Stimulated activated CD4-positive, alpha-beta T cell treated with anti-CD3 and anti-CD28 coated beads, Interleukin-12 subunit alpha, Interleukin-12 subunit beta, amount 100 ng/mL, for 24 hours (primary cell): ENCODE measurements at places on chromosomes 7 and 10.

GRCh38 chr7:17545348-17545747 lies 246.9 kb downstream of the AHR start:
- DNase-seq = no peak

DNA sequence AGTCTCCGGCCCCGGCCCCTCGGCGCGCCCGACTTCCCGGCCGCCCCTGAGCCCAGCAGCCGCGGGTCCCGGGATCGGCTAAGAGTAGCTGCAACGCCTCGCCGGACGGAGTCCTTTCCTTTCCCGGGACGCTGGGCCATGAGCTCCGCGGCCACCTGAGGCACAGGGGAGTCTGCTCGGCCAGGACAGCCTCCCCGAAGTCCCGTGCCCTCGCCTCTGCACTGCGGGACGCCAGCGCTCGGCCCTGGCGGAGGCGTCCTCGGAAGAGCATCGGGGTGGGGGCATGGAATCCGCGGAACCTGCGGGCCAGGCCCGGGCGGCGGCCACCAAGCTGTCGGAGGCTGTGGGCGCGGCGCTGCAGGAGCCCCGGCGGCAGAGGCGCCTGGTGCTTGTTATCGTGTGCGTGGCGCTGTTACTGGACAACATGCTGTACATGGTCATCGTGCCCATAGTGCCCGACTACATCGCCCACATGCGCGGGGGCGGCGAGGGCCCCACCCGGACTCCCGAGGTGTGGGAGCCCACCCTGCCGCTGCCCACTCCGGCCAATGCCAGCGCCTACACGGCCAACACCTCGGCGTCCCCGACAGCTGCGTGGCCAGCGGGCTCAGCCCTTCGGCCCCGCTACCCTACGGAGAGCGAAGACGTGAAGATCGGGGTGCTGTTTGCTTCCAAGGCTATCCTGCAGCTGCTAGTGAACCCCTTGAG lies 502 bp downstream of the SLC18A3 start:
- no peak for DNase-seq

DNA sequence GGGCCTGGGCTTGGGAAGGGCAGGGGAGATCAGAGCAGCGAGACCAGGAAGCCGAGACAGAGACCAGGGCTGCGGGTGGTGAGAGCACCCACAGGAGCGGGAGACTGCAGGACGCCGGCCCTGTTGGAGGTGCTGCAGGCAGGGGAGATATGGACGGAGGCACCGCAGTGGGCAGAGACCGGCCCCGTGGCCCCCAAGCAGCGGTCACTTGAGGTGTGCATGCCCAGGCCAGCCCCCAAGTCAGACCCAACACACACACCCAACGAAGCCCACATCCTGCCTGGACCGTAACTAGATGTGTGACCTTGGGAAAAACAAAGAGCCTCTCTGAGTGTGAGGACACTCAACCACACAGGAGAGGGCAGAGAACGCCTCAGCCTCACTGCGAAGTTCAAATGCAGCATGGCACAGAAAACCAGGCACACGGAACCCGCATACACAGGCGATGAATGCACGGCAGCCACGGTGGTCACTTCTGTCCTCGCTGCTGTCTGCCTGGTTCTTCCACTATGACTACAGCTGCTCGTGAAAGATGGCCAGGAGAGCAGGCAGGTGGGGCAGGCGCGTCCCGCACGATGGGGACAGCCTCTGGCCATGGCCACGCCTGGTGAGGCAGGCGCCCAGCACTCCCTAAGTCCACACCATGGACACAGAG lies 214.7 kb downstream of the MAD1L1 start:
- no peak for DNase-seq

DNA sequence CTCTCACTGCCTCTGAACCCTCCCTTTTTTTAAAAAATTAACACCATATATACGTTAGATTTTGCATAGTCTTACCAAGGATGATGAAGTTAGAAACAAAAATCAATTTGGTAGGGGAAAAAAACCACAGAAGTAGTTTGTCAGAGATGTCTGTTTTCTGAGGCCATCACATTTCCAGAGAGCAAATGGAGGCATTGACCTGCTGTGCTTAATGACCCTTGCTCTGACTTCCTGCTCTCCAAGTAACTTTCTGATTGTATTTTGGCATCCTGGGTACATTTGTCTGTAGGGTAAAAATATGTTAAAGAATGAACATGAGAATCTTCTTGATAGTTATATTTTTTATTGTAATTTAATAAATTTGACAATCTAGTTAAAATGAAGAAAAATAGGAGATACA lies 140.2 kb downstream of the LCOR start:
- no peak for DNase-seq

DNA sequence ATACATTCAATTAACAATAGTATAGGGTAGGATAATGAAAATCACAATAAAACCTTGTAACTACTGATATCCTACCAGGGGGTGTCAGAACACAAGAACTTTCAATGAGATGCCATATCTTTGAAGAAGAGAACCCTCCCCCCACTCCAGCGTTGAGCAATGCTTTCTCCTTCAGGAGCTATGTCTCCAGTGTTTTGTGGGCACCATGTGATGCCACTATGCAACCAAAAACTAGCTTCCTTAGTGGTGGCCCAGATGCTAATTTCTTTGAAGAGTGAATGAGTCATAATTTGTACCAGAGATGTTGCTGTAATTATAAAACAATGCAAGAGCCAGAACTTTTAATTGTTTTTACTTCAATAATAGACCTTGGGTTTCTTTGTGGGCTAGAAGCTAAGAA lies 76.0 kb upstream of the ADO start:
- DNase-seq = no peak

DNA sequence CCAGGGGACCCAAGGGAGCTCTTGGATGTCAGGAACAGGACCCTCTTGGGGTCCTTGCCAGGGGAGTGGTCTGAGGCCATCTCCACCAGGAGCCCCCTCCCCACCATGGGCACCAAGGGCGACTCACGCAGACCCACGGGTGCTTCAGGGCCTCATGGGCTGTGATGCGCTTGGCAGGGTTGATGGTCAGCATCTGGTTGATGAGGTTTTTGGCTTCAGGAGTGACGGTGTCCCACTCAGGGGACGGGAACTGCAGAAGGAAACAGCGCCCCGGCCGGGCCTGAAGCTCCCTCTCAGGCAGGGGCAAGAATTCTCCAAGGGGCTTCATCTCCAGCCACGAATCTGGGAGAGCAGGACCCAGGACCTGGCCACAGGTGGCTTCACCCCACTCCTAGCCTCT lies 41.3 kb downstream of the YKT6 start:
- no peak for DNase-seq

- no peak for DNase-seq
These were observed 70.6 kb upstream of the RHEB start for GRCh38 chr7:151590071-151590849.

GRCh38 chr10:116690356-116691322 lies 51.7 kb downstream of the HSPA12A start:
- DNase-seq = no peak

GRCh38 chr7:29606287-29606721 lies 42.7 kb downstream of the PRR15 start:
- DNase-seq = no peak

DNA sequence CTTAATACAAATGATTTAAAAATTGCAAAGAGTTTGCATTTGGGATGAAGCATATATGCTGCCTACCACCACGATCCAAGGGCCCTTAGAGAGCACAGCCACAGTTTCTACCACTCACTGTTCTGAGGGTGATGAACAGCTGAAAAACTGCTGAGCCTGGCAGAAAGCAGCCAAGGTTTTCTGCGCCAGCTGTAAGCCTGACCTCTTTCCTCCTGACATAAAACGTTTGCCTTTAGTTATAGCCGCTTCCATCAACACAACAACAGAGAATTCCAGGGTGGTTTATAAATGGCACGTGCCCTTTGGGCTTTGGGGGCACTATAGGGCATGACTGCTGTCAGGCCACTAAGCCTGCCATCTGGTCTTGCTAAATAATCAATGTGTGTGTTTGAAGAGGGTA lies 222.8 kb downstream of the RELN start:
- DNase-seq = no peak

- DNase-seq = no peak
These were observed 120.2 kb downstream of the CDH23 start for GRCh38 chr10:71516890-71517289.

- no peak for DNase-seq
These were observed 10.6 kb downstream of the PPP2R2D start for GRCh38 chr10:131911451-131911850.

GRCh38 chr10:74922921-74923320 lies 96.5 kb downstream of the KAT6B start:
- no peak for DNase-seq

DNA sequence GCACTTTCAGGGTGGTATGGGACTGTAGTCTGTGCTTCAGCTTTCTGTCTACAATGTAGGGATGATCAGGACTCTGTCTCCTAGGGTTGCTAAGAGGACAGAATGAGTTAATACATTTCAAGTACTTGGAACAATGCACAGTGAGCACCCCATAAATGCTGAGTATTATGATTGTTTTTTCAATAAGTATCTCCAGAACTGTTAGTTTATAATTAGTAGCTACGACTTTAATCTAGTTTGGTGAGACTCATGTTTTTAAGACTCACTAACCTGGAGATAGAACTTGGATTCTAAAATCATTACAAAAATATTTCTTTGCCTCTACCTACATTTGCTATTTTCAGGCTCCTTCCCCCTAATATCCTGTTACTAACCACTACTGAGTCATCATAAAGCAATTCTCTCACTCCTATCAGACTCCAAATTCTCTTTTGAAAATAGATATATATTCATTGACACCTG lies 95.3 kb downstream of the CPED1 start:
- DNase-seq = no peak

- no peak for DNase-seq
These were observed 259.9 kb downstream of the FGFR2 start for GRCh38 chr10:121338206-121338980.

- no peak for DNase-seq
These were observed 63.7 kb upstream of the STEAP1B start for GRCh38 chr7:22563621-22564241.

DNA sequence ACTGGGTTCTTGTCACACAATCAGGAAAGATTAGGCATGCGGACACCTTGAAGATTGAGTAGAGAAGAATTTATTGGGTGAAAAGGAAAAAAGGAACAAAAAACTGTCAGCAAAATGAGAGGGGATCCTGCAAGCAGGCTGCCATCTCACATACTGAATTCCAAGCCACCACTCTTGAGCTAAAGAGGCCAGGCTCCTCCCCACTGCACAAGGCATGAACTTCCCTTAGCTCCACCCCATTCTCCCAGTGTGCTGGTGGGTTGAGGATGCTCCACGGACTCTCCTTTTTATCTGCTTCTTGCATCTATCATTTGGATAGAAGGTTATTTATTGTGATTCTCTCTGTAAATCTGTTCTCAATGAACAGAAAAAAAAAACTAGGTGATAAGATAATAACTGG lies 79.6 kb downstream of the ANKRD7 start:
- no peak for DNase-seq

GRCh38 chr7:33707427-33707826 lies 197.9 kb upstream of the BMPER start:
- no peak for DNase-seq

GRCh38 chr7:64603271-64603670 lies 40.4 kb upstream of the ZNF680 start:
- no peak for DNase-seq

DNA sequence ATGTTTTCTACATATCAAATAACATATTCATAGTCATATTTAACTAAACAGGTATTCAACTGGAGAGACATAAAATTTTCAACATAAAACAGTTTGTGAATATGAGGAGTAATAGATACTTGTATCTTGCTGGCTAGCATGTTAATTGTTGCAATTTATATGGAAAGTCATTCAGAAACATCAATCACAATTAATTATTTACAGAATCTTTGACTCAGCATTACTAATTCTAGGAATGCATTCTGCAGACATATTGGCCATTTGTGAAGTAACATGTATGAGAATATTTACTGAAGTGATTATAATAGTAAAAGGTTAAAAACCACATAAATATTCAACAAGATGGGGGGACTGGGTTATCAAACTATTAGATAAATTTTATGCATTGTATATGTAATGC lies 203.7 kb downstream of the TSPAN12 start:
- no peak for DNase-seq

- no peak for DNase-seq
These were observed 298.1 kb upstream of the PLXDC2 start for GRCh38 chr10:19518109-19518508.

- no peak for DNase-seq
These were observed 39.0 kb downstream of the FRMPD2 start for GRCh38 chr10:48235501-48235900.

- no peak for DNase-seq
These were observed 16.5 kb downstream of the C1QL3 start for GRCh38 chr10:16505161-16505560.

GRCh38 chr7:78953726-78954363 lies 499.6 kb downstream of the MAGI2 start:
- DNase-seq = no peak

DNA sequence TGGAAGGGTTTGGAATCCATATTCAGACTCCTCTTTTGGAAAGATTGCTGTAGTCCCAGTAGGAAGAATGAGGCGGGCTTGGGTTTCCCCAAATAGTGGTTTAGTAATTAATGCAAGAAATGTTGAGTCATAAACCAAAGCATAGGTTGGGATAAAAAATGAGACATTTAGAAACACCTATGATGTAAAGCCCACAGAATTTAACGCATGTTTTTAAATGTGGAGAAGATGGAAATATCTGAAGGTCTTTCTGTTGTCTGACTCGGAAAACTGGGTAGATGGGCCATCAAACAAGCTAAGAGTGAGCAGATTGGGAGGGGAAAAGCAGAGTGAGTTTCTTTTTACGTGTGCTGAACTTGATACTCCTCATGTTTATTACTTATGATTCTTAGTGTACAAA lies 62.2 kb downstream of the LANCL2 start:
- DNase-seq = no peak

DNA sequence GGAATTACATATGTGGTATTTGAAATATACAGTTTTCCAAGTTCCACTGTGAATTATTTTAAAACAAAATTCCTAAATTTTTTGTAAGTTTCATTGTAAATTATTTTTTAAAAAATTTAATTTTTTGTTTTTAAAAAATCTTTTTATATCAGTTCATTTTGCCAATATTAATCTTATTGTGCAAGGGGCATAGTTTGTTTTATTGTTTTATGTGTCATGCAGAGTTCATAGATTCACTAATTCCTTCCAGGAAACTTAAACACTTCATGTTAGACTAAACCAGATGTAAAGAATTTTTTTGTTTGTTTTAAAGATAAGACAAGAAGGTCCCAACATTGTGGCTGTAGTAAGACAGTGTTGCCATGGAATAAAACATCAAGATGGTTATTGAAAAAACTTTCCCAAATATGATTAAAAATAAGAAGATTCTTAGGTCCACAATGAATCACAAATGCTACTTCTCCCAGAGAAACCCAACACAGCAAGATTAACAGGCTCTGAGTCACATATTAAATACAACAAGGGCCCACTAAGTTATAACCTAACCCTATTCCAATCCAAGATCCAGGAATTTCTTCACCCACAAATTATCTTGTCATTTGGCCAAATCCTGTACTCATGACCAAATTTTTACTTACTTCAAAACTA lies 464.7 kb upstream of the IGFBP3 start:
- no peak for DNase-seq
